Adrenal gland (tissue), 19 donors: ENCODE measurements at places on chromosomes 2 and 18. TPM values are rescaled to one million over a fixed set of nuclear protein-coding genes. Genes with fewer than 3 reads are reported as not detected.

HOXD12 gene
- total RNA-seq: not detected

SAP130 gene
- total RNA-seq: 20.1 TPM

SMC6 gene
- total RNA-seq: 9.2 TPM

LHCGR gene
- total RNA-seq: not detected

GCA gene
- total RNA-seq: 29.2 TPM

PER2 gene
- total RNA-seq: 7.8 TPM

GRCh38 chr2:133158024-133158423, 410.2 kb downstream of the NCKAP5 start:
- no peak overlapping the region for H3K27ac ChIP-seq
- H3K27me3 ChIP-seq: no peaks in the 10 kb centered on the region
- H3K36me3 ChIP-seq: no peaks in the 10 kb centered on the region
- no peak overlapping the region for H3K4me3 ChIP-seq
- DNase-seq: no peak
- no peaks in the 10 kb centered on the region for H3K4me1 ChIP-seq

- H3K4me1 ChIP-seq: peaks cover 20% of the 10 kb centered on the region
- H3K27ac ChIP-seq: no peak overlapping the region
- DNase-seq: no peak
- H3K36me3 ChIP-seq: no peaks in the 10 kb centered on the region
- H3K27me3 ChIP-seq: no peaks in the 10 kb centered on the region
- H3K4me3 ChIP-seq: no peak overlapping the region
These were observed 205.7 kb downstream of the NBAS start for GRCh38 chr2:15355386-15355785.

DNA sequence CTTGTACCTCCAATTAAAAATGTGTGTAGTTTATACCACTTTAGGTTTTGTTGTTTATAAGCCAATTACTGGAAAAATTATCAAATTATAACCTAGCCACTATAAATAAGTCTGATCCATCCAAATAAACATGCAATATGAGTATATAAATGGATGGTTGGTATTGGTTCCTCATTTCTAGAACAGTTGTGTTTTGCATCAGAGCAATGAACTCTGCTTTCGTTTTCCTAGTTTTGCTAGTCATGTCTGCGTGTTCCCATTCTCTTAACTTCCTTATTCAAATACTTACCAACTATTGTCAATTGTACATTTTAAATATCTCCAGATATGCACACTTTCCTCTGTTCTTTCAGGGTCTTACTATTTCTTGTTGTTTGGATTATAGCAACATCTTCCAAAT, 641.7 kb downstream of the NR4A2 start:
- no peak overlapping the region for H3K27ac ChIP-seq
- no peaks in the 10 kb centered on the region for H3K4me1 ChIP-seq
- H3K27me3 ChIP-seq: no peaks in the 10 kb centered on the region
- no peak for DNase-seq
- no peak overlapping the region for H3K4me3 ChIP-seq
- H3K36me3 ChIP-seq: no peaks in the 10 kb centered on the region

DNA sequence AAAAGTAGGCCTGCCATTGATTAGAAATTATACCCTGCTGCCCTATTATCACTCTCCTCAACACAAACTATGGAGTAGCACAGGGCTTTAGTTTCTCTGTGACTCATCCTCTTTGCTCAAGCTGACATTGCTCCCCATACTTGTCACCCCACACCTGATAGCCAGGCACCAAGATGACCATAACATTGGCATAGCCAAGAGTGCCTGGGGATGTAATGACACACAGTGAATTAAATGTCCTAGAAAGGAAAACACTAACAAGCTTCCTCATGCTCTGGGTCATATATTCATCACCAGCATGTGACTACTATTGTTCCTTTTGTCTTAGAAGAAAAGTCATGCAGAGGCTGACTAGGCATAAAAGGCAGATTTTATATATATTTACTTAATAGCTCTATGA, 137.8 kb upstream of the RND3 start:
- H3K27me3 ChIP-seq: no peaks in the 10 kb centered on the region
- H3K27ac ChIP-seq: no peak overlapping the region
- no peaks in the 10 kb centered on the region for H3K36me3 ChIP-seq
- no peak overlapping the region for H3K4me3 ChIP-seq
- H3K4me1 ChIP-seq: peaks cover 19% of the 10 kb centered on the region
- no peak for DNase-seq

- H3K4me3 ChIP-seq: no peak overlapping the region
- H3K27ac ChIP-seq: no peak overlapping the region
- no peaks in the 10 kb centered on the region for H3K36me3 ChIP-seq
- H3K4me1 ChIP-seq: peaks cover 18% of the 10 kb centered on the region
These were observed 215.3 kb downstream of the GCA start for GRCh38 chr2:162559194-162559593.

GRCh38 chr2:239212929-239213642, 187.7 kb downstream of the HDAC4 start:
- H3K4me3 ChIP-seq: no peak overlapping the region
- DNase-seq: no peak
- no peaks in the 10 kb centered on the region for H3K27me3 ChIP-seq
- H3K36me3 ChIP-seq: no peaks in the 10 kb centered on the region
- H3K4me1 ChIP-seq: peaks cover 22% of the 10 kb centered on the region
- H3K27ac ChIP-seq: no peak overlapping the region

GRCh38 chr2:31429040-31429439, 14.5 kb upstream of the XDH start:
- no peak overlapping the region for H3K27ac ChIP-seq
- H3K4me3 ChIP-seq: no peak overlapping the region
- no peaks in the 10 kb centered on the region for H3K36me3 ChIP-seq
- no peaks in the 10 kb centered on the region for H3K4me1 ChIP-seq
- DNase-seq: no peak
- H3K27me3 ChIP-seq: no peaks in the 10 kb centered on the region

GRCh38 chr2:11635141-11635540, 34.9 kb downstream of the NTSR2 start:
- no peaks in the 10 kb centered on the region for H3K36me3 ChIP-seq
- no peak for DNase-seq
- no peaks in the 10 kb centered on the region for H3K27me3 ChIP-seq
- H3K4me3 ChIP-seq: no peak overlapping the region

GRCh38 chr18:49561289-49562193, at the start of gene LIPG:
Gene LIPG, plus strand, starts transcription at chr18:49562057. Its CDS starts 252 bp downstream, at chr18:49562309.
- no peaks in the 10 kb centered on the region for H3K4me1 ChIP-seq
- no peak within 1 kb of the TSS for H3K27ac ChIP-seq
- H3K27me3 ChIP-seq: peaks cover 32% of the 10 kb centered on the region
- no peak within 1 kb of the TSS for H3K4me3 ChIP-seq

GRCh38 chr2:68774569-68775271, 40.1 kb downstream of the ARHGAP25 start:
- H3K4me1 ChIP-seq: peaks cover 32% of the 10 kb centered on the region
- H3K27me3 ChIP-seq: no peaks in the 10 kb centered on the region
- H3K36me3 ChIP-seq: no peaks in the 10 kb centered on the region

GRCh38 chr2:216293883-216294282, 78.4 kb downstream of the MARCHF4 start:
- no peak overlapping the region for H3K27ac ChIP-seq
- DNase-seq: no peak
- no peaks in the 10 kb centered on the region for H3K36me3 ChIP-seq
- no peaks in the 10 kb centered on the region for H3K4me1 ChIP-seq

DNA sequence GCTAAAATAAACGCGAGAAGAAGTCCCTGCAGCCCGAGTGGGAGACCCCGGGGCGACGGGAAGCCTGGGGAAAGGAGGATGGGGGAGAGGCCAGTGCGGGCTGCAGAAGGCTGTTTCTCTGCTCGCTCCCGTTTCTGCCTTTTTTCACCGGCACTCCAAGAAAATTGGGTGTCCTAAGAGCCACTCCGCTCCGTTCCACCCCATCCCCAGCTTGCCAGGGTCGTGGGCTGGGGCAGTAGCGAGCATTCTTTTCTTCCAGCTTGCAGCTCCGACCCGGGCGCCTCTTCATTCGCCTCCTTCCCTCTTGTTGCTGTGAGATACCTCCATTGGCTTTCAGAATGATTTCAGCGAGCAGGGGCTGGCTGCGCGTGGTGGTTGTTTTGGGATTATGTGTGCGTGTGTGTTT, 1.1 kb downstream of the HOXD3 start:
- no peaks in the 10 kb centered on the region for H3K4me1 ChIP-seq
- no peak overlapping the region for H3K4me3 ChIP-seq
- H3K27me3 ChIP-seq: no peaks in the 10 kb centered on the region
- no peaks in the 10 kb centered on the region for H3K36me3 ChIP-seq
- DNase-seq: no peak
- no peak overlapping the region for H3K27ac ChIP-seq

DNA sequence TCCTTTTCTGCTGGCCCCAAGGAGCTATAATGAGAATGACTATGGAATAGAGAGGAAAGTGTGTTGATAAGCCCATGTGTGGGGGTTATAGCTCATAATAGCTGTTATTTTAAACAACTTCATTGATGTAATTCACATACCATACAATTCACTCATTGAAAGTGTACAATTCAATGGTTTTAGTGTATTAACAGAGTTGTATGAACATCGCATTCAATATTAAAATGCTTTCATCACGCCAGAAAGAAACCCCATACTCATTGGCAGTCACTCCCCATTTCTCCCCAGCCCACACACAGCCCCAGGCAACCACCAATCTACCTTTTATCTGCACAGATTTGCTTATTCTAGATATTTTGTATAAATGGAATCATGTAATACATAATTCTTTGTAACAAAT, 139.6 kb upstream of the CYP1B1 start:
- peaks cover 9% of the 10 kb centered on the region for H3K4me1 ChIP-seq
- no peak overlapping the region for H3K4me3 ChIP-seq
- H3K36me3 ChIP-seq: no peaks in the 10 kb centered on the region
- no peaks in the 10 kb centered on the region for H3K27me3 ChIP-seq

GRCh38 chr18:45590036-45590886, 25.0 kb upstream of the SLC14A2 start:
- H3K4me1 ChIP-seq: no peaks in the 10 kb centered on the region
- DNase-seq: no peak
- no peaks in the 10 kb centered on the region for H3K27me3 ChIP-seq

GRCh38 chr2:226673314-226673723, 126.3 kb downstream of the IRS1 start:
- H3K27ac ChIP-seq: peak overlapping the region; percentile 11
- peaks cover 4% of the 10 kb centered on the region for H3K4me1 ChIP-seq
- no peaks in the 10 kb centered on the region for H3K36me3 ChIP-seq
- H3K4me3 ChIP-seq: no peak overlapping the region
- H3K27me3 ChIP-seq: no peaks in the 10 kb centered on the region
- DNase-seq: peak; percentile 75

DNA sequence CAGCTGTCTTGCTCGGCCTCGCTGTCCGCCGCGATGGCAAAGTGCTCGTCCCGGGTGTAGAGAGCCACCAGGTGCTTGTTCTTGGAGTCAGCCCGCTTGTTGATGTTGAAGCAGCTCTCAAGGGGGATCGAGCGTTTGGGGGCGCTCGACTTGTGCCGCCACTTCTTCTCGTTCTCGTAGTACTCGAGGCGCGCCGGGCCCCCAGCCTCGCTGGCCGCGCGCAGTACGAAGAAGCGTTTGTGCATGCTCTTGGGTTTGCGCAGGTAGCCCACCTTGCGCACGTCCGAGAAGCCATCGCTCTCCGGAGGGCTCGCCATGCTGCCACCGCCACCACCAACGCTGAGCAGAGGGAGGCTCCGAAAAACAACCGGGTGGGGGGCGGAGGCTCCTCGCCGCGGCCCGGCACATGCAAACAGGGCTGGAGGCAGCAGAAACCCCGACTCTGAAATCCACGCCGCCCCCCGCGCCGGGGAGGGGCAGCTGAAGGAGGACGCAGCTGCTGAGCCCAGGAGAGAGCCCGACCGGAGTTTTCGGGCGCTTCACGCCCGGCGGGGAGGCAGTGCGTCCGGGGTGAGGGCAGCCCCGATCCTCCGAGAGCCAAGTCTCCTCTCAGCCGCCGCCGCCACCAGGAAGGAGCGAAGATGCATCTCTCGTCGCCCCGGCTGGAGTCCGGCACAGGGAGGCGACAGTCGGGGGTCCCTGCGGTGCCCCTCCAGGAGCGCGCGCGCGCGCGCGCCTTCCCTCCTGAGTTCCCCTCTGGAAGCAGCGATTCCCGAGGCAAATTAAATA, 1.0 kb downstream of the IRS1 start:
- H3K36me3 ChIP-seq: no peaks in the 10 kb centered on the region
- H3K4me1 ChIP-seq: peaks cover 38% of the 10 kb centered on the region
- H3K27ac ChIP-seq: peak overlapping the region; percentile 89
- H3K4me3 ChIP-seq: peak overlapping the region; percentile 84

- no peak overlapping the region for H3K27ac ChIP-seq
- H3K36me3 ChIP-seq: no peaks in the 10 kb centered on the region
- H3K4me1 ChIP-seq: no peaks in the 10 kb centered on the region
- H3K4me3 ChIP-seq: no peak overlapping the region
- DNase-seq: no peak
These were observed 10.9 kb downstream of the OSBPL1A start for GRCh38 chr18:24386681-24387080.

- DNase-seq: no peak
- no peaks in the 10 kb centered on the region for H3K4me1 ChIP-seq
- H3K27ac ChIP-seq: no peak overlapping the region
These were observed 158.2 kb upstream of the MYCN start for GRCh38 chr2:15782009-15782751.

- no peaks in the 10 kb centered on the region for H3K4me1 ChIP-seq
- H3K27me3 ChIP-seq: no peaks in the 10 kb centered on the region
- no peak overlapping the region for H3K4me3 ChIP-seq
- H3K36me3 ChIP-seq: no peaks in the 10 kb centered on the region
- H3K27ac ChIP-seq: no peak overlapping the region
These were observed 129.7 kb downstream of the GALNT1 start for GRCh38 chr18:35711227-35711626.

DNA sequence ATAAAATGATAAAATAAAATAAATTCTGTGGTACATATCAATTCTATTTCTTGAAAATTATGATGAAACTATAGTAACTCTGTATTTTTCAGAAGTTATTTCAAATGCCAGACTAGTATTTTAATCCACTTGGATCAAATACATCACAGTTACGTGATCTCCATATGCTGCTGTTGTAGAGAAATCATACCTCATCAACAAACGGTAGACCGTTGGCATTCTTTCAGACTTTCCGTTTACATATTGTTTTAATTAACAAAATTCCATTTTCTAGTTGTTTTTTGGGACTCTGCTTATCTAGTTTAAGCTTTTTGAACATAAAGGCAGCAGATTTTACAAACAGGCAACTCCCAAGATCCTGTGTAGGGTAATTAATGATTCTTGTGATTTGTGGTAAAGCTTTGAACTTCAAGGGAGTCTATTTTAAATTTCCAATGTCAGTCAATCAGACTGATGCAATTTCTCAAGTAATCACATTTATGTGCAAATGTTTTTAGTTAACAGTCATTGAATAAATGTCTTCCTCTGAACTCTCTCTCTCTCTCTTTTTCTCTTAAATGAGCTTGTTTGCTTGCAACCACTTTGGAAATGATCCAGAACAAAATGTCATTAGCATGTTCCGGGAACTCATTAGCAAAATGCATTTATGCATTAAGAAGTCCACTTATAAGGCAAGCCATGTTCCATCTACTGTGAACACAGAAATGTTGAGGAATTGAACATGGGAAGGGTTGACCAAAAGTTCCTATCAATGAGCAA, 31.8 kb downstream of the NYAP2 start:
- H3K4me1 ChIP-seq: no peaks in the 10 kb centered on the region
- H3K36me3 ChIP-seq: no peaks in the 10 kb centered on the region
- H3K27ac ChIP-seq: no peak overlapping the region
- no peak overlapping the region for H3K4me3 ChIP-seq
- no peak for DNase-seq

- peaks cover 16% of the 10 kb centered on the region for H3K4me1 ChIP-seq
- H3K27me3 ChIP-seq: no peaks in the 10 kb centered on the region
- no peaks in the 10 kb centered on the region for H3K36me3 ChIP-seq
- no peak overlapping the region for H3K27ac ChIP-seq
These were observed 34.3 kb downstream of the GALM start for GRCh38 chr2:38700113-38700785.

GRCh38 chr18:40371673-40372072, 1583.4 kb upstream of the PIK3C3 start:
- no peaks in the 10 kb centered on the region for H3K4me1 ChIP-seq
- no peak for DNase-seq
- H3K27me3 ChIP-seq: no peaks in the 10 kb centered on the region
